Progenitor cell of endocrine pancreas (in vitro differentiated cells): ENCODE measurements at places on chromosomes 13 and 19. TPM values are rescaled to one million over a fixed set of nuclear protein-coding genes. Genes with fewer than 3 reads are reported as not detected.

The LILRB1 gene
- not detected in 2 replicates for total RNA-seq

The ZNF442 gene
- total RNA-seq: 4.1 and 5.4 TPM in 2 replicates

The DCT gene
- total RNA-seq: 0.20 TPM in 1 of 2 replicates, not detected in the other

The SPPL2B gene
- total RNA-seq: 148 and 153 TPM in 2 replicates

The MAP1S gene
- 74.9 and 94.2 TPM in 2 replicates for total RNA-seq

The ZNF112 gene
- 13.0 and 14.1 TPM in 2 replicates for total RNA-seq

The ZNF181 gene
- 10.1 and 10.3 TPM in 2 replicates for total RNA-seq

The TSPAN16 gene
- not detected in 2 replicates for total RNA-seq

The CEACAM8 gene
- not detected in 2 replicates for total RNA-seq

The CYP2S1 gene
- 4.0 and 5.8 TPM in 2 replicates for total RNA-seq

The PROZ gene
- not detected in 2 replicates for total RNA-seq

The CELF5 gene
- total RNA-seq: 1.6 and 1.7 TPM in 2 replicates

The KIR3DL2 gene
- not detected in 2 replicates for total RNA-seq

The FUT2 gene
- 1.4 and 2.4 TPM in 2 replicates for total RNA-seq

The GNA15 gene
- total RNA-seq: not detected in 2 replicates

The UBXN6 gene
- 57.2 and 61.8 TPM in 2 replicates for total RNA-seq

The ZNF283 gene
- 14.6 and 17.3 TPM in 2 replicates for total RNA-seq

The EID2 gene
- 21.0 and 24.1 TPM in 2 replicates for total RNA-seq

The FBXW9 gene
- total RNA-seq: 14.6 and 15.1 TPM in 2 replicates

The SPACA7 gene
- total RNA-seq: not detected in 2 replicates

The MYO1F gene
- total RNA-seq: 0.16 and 0.55 TPM in 2 replicates

The C13orf42 gene
- not detected in 2 replicates for total RNA-seq

The CCDC70 gene
- total RNA-seq: not detected in 2 replicates

The OVOL3 gene
- total RNA-seq: 0.47 TPM in 1 of 2 replicates, not detected in the other

The CYP4F8 gene
- not detected in 2 replicates for total RNA-seq

The FFAR1 gene
- 0.33 and 0.74 TPM in 2 replicates for total RNA-seq

The TMEM255B gene
- 0.91 and 1.5 TPM in 2 replicates for total RNA-seq

The LIM2 gene
- total RNA-seq: not detected in 2 replicates

The NCR1 gene
- not detected in 2 replicates for total RNA-seq

The GFY gene
- not detected in 2 replicates for total RNA-seq

The CALR3 gene
- not detected in 2 replicates for total RNA-seq

The LAIR1 gene
- total RNA-seq: not detected in 2 replicates

The ZNF100 gene
- 33.3 and 34.7 TPM in 2 replicates for total RNA-seq

The COL4A1 gene
- 81.3 and 90.8 TPM in 2 replicates for total RNA-seq

The SLC27A5 gene
- total RNA-seq: 9.4 and 9.9 TPM in 2 replicates

The LYPD5 gene
- not detected in 2 replicates for total RNA-seq

The MTUS2 gene
- 9.2 and 9.3 TPM in 2 replicates for total RNA-seq

The PRR22 gene
- 5.8 and 5.9 TPM in 2 replicates for total RNA-seq

The LHB gene
- total RNA-seq: not detected in 2 replicates

The WDR88 gene
- total RNA-seq: not detected in 2 replicates

The ZNF580 gene
- total RNA-seq: 45.9 and 46.2 TPM in 2 replicates

The AMH gene
- 58.4 and 71.3 TPM in 2 replicates for total RNA-seq

The GRIK5 gene
- total RNA-seq: 10.7 and 11.6 TPM in 2 replicates

The LILRB4 gene
- not detected in 2 replicates for total RNA-seq

The TSHZ3 gene
- 15.0 and 15.5 TPM in 2 replicates for total RNA-seq

The ZNF431 gene
- 55.4 and 60.0 TPM in 2 replicates for total RNA-seq

The SPACA4 gene
- total RNA-seq: not detected in 2 replicates

The ADGRE1 gene
- total RNA-seq: not detected in 2 replicates

The ZNF544 gene
- 61.0 and 70.5 TPM in 2 replicates for total RNA-seq

The CYP4F2 gene
- total RNA-seq: not detected in 2 replicates

The ZIK1 gene
- 12.9 and 13.7 TPM in 2 replicates for total RNA-seq

The CEACAM5 gene
- not detected in 2 replicates for total RNA-seq

The IGSF23 gene
- total RNA-seq: 0.67 and 1.7 TPM in 2 replicates

The TTYH1 gene
- 133 and 144 TPM in 2 replicates for total RNA-seq

The LILRA1 gene
- total RNA-seq: not detected in 2 replicates

The PLPPR3 gene
- 128 and 129 TPM in 2 replicates for total RNA-seq
